ENCODE measurements at places on chromosomes 1 and 21.
A peak's percentile ranks its signal among the peaks of the same experiment; 100 is the strongest.

DNA sequence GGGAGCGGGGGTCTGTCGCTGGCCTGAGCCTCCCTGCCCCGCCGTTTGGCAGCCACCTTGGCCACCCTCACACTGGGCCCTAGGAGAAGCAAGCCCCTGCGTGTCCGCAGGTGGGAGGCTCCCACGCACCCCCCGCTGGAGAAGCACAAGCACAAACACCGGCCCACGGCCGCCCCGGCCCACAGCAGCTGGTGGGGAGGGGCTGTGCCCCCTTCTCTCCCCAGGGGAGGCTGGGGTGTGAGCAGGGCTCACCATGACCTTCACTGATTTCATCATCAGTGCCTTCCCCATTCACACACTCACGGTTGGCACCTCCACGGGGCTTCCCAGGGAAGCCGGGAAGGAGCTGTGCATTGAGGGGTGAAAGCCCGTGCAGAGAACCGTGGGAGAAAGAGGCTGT lies 7.9 kb downstream of the AGRN start:
- DNase-seq = no peak

DNA sequence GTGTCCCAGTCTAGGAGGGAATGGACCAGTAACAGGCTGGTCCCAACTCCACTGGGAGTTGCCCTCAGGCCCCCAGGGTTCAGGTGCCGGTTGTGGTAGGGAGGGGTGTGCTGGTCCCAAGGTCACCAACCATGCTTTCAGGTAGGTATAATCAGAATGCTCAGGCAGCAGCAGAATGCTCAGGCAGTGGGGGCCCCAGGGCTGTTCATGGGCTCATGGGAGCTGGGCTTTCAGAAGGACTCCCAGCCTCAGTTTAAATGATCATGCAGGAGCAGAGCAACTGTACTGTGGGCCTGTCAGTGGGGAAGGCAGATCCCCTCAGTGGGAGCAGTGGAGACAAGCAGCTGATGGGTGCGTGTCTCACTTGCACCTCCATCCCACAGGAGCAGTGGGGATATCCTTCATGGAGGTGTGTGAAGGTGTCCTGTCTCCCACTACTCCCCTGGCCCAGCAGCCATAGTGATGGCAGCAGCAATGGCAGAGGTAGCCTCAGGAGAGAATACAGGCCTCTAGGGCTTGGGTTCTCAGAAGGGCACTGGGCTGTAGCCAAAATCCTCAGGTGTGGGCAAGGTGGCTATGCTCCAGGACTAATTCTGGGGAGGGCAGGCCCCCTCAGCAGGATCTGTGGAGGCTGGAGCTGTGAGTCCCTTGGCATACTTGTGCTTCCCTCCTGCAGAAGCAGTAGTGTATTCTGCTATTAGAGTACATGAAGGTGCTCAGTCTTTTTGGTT lies 917.3 kb upstream of the B3GALT2 start:
- no peak for DNase-seq

- no peak for DNase-seq
Measured at GRCh38 chr1:12386130-12386529, 156.3 kb downstream of the VPS13D start.

- DNase-seq = no peak
Measured at GRCh38 chr1:38848071-38848470, 11.5 kb downstream of the RRAGC start.

DNA sequence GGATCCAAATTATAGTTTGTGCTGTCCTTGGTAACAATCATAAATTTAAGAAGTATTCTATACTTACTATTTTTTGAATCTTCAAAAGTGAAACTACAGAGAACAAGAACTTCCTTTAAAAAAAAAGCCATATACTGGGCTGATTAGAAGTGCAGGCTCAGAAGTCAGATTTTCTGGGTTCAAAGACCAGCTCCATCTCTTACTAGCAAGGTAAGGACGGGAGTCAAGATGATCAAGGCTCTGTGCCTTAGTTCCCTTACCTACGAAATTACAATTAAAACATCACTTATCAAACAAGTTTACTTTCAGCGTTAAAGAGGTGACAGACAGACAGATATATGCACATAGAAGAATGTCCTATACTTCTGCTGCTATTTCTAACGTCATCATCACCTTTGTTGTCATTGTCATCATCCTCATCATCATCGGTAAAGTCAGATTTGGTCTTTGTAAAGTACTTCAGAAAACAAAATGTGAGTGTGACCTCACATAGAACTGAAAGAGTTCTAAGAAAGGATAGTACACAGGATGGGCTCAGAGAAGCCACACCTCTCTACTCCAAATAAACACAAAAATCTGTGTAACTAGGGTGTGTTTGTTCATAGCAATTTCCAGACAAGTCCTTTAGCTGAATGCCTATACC lies 178.7 kb downstream of the VAV3 start:
- DNase-seq = no peak

GRCh38 chr1:119884711-119885110 lies 11.6 kb downstream of the ADAM30 start:
- no peak for DNase-seq

GRCh38 chr1:999725-1000356 lies at the start of gene HES4:
HES4 (minus strand) TSS chr1:1000097; CDS start chr1:999973, 124 bp downstream.
- DNase-seq = peak; percentile 69

- peak; percentile 65 for DNase-seq
Measured at GRCh38 chr1:3312898-3313575, 141.4 kb upstream of the ARHGEF16 start.

- DNase-seq = no peak
Measured at GRCh38 chr1:194369622-194370021, 1183.2 kb upstream of the B3GALT2 start.

- DNase-seq = no peak
Measured at GRCh38 chr1:27566462-27567145, 37.3 kb downstream of the AHDC1 start.

- no peak for DNase-seq
Measured at GRCh38 chr1:76640092-76640491, 227.2 kb upstream of the ST6GALNAC5 start.

DNA sequence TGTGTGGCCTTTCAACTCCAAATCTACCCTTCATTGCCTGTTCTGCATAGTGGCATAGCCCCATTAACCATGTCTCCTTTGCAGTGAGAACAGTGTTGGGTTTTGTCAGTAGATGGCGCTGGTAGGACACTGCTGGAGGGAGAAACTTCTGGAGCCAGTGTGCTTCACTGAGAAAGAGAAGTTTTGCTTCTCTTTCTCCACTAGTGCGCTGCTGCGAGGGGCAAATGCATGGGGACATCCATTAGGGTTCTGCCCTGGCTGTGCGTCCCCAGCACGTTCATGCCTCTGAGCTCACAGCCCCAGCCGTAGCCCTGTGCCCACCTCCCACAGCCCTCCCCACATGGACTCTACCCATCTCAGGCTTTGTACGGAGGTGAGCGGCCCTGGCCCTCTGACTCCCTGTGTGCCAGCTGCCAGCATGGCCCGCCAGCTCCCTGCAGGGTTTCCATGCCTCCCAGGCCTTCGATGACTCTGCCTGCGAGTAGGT lies 53.1 kb downstream of the RIMS3 start:
- peak; percentile 57 for DNase-seq

- DNase-seq = no peak
Measured at GRCh38 chr1:177476676-177477075, 305.9 kb downstream of the BRINP2 start.

DNA sequence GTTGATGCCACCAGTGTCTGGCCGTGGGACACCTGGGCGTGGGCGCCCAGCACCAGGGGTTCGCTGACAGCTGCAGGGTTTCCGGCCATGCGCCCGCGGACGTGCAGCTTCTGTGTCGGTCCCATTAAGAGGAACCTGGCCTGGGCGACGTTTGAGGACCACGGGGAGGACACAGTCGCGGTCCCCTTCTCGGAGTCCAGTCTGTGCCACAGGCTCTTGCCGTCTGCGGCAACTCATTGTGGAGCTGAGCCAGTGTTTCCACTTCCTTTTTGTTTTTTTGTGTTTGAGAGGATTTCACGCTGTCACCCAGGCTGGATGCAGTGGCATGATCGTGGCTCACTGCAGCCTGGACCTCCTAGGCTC lies 1.6 kb upstream of the C1orf159 start:
- DNase-seq = no peak

DNA sequence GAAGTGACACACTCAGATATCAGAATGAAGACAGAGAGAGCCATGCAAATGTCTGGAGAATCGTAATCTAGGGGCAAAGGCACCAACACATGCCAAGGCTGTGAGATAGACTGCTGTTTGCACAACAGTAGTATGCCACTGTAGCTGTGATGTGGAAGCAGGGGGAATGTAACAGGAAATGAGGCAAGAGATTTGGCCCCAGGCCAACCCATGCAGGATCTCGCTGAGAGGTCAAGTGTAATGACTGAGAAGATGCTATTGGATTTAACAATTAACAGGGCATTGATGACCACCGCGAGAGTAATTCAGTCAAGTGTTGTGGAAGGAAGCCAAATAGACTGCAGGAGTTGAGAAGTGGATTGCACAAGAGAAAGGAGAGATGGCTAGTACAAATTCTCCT lies 107.3 kb upstream of the ST6GALNAC5 start:
- no peak for DNase-seq

- no peak for DNase-seq
Measured at GRCh38 chr1:81455481-81455880, 345.3 kb upstream of the ADGRL2 start.

DNA sequence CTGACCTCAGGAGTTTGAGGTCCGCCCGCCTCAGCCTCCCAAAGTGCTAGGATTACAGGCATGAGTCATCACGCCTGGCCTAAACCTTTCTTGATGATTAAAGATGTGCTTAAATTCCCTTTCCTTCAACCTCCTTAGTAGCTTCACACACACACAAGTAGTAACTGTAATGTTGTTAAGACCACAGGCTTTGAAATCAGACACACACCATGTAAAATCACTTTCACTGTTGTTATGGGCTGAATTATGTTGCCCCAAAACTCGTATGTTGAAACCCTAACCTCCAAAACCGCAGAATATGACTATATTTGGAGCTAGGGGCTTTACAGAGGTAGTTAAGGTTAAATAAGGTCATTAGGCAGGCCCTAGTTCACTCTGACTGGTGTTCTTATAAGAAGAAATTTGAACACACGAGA lies 180.2 kb downstream of the NR5A2 start:
- no peak for DNase-seq

- peak; percentile 24 for DNase-seq
Measured at GRCh38 chr1:44609412-44609767, 64.9 kb downstream of the TMEM53 start.

DNA sequence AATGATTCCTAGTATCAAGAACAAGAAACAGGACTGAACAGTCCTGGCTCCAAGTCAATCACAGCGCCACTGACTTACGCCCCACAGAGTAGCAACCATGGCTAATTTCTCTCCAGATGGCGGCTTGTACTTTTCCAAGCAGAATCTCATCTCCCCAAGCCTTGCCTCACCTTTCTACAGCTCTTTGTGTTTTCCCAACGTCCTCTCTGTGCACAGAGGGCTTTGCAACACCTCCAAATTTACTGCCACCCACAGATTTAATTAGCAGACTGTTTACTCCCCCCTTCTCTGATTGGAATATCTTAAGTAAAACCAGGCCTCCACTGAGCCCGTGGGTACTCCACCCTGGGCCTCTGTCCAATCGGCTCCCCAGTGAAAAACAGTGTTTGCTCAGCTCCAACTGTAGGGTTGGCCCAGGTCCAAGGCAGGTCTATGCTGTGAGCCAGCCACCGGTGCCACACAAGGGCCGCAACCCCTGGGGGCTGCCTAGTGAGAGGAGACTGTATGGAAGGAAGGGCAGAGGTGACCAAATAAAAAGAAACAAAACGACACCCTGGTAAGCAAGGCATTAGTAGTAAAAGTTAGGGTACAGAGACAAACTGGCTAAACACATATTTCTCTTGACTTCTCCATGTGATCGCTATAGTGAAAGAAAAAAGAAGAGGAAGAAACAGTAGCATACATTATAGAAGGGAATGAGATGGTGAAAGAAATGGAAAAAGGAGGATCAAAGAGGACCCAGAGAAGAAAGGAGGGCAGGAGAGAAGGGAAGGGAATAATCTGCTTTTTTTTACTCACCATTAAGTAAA lies 128.4 kb upstream of the SOD1 start:
- DNase-seq = no peak

DNA sequence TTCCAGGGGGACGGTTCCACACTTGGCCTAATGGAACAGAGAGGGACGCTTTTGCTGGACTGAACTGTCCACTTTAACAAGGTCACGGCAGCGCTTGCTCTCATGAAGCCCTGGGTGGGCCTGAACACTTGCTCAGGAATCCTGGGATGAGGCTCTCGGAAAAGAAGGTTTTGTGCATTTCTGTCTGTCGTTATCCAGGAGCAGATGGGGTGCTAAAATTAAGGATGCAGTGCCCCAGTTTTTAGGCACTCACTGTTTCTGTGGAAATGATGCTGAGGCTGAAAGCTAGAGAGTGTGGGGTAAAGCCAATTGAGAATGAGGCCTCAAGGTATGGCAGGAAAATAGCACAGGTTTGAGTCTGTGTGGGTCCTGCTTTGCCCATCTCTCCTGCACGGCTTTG lies 111.0 kb downstream of the DAB1 start:
- DNase-seq = no peak

GRCh38 chr1:71351438-71351837 lies 270.6 kb upstream of the ZRANB2 start:
- DNase-seq = no peak

DNA sequence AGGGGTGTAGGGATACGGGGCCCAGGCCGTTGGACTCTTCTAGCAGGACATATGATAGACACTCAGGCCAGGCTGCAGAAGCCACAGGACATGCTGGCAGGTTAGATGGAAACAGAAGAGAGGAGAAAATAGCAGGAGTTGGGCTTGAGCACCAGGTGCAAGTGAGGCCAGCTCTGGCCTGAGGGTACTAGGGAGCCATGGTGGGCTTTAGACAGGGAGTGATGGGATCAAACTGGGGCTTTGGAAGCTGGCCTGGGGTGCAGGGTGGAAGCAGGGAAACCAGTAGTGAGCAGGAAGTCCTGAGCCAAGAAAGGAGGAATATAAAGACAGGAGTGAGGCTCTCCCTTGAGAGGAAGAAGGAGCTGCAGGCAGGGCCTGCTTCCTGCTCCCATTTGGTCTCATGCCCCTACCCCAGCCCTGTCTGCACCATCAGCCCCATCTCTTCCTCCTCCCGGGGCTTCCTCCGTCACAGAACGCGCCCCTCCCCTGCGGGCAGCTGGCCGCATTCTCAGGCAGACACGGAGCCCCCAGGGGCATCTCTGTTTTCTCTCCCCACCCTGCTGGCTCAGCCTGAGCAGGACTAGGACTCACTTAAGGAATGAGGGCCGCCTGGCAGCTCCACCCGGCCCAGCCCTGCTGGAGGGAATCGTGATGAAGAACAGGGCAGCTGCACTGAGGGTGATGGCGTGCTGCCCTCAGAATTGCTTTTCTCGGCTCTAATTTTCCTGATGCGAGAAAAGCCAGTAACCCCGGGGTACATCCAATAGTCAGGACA lies 165.5 kb upstream of the TMEM51 start:
- no peak for DNase-seq

DNA sequence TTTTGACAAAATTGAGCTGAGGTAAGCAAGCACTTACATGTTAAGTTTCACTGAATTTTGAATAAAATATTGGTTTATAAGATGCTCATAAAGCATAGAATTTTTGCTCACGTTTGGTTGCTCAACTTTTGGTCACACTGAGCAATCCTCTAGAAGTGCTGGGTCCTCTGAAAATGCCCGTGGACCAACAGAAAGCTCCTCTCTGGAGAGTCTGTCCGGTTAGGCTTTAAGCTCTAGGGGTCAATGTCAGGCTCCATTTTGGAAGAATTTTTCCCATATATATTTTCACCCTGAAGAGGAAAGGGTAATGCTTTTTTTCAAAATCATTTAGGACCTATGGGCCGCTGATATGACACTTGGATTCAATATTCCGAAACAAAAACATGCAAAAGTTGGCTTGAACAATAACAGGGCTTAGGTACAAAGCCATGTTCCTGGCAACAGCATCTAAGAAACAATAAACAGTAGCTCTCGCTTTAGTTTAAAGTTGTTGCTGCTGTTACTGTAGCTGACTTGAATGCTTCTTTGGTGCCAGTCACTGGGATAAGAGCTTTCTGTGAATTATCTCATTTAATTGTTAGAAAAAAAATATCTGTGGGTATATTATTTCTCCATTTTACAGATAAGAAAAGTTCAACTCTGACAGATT lies 131.7 kb upstream of the ESRRG start:
- DNase-seq = no peak

All from stimulated activated CD4-positive, alpha-beta T cell treated with anti-CD3 and anti-CD28 coated beads, Interleukin-4, amount 100 ng/mL, for 1 hour (primary cell).